Stimulated activated CD4-positive, alpha-beta T cell treated with anti-CD3 and anti-CD28 coated beads, Interleukin-15, amount 100 ng/mL, for 48 hours (primary cell): ENCODE measurements at places on chromosomes 3 and 15.

GRCh38 chr3:30408105-30408557 lies 198.3 kb upstream of the TGFBR2 start:
- DNase-seq: no peak

DNA sequence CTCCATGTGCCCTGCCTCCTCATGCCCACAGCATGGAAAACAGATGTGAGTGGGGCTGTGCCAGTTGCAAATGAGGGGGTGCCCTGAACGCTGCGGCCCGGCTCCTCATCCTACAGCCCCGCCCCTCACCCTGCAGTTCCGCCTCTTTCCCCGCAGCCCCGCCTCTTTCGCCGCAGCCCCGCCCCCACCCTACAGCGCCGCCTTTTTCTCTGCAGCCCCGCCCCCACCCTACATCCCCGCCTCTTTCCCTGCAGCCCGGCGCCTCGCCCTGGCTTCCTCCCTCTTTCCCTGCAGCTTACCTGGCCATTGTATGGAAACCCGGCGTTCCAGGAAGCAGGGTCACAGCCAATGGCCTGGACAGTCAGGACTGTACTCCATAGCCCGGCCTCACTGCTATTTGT lies 284.9 kb downstream of the TLE3 start:
- DNase-seq: no peak

DNA sequence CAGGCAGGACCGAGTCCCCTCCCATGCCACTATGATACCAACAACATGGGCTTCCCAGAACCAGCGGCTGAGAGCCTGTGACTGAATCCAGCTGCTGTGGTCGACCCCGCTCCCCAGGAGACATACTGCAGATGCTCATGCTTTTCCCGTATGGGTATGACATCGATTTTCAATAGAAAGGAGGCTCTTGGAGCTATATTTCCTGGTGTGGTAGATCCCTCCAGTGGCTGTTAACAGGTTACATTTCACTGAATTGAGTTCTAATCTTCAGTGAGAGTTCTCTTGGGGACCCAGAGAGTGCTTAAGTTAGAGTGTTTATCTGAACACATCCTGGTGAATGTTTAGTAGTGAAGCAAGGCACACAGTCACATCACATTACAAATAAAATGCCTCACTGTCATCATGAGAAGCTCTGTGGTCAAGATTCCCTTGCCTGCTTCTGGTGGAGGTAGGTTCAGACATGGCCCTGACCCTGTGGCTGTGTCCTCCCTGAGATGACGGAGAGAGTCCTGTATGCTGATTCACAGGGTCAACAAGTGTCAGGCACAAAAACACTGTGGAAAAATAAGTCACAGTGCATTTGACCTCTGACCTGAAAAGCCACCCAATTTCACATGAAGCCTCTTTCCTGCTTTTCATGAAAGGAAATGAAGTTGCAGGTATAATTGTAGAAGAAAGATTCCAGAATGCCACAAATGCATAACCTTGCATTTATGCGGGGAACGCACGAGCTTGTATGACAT lies 110.9 kb downstream of the GABRG3 start:
- no peak for DNase-seq

DNA sequence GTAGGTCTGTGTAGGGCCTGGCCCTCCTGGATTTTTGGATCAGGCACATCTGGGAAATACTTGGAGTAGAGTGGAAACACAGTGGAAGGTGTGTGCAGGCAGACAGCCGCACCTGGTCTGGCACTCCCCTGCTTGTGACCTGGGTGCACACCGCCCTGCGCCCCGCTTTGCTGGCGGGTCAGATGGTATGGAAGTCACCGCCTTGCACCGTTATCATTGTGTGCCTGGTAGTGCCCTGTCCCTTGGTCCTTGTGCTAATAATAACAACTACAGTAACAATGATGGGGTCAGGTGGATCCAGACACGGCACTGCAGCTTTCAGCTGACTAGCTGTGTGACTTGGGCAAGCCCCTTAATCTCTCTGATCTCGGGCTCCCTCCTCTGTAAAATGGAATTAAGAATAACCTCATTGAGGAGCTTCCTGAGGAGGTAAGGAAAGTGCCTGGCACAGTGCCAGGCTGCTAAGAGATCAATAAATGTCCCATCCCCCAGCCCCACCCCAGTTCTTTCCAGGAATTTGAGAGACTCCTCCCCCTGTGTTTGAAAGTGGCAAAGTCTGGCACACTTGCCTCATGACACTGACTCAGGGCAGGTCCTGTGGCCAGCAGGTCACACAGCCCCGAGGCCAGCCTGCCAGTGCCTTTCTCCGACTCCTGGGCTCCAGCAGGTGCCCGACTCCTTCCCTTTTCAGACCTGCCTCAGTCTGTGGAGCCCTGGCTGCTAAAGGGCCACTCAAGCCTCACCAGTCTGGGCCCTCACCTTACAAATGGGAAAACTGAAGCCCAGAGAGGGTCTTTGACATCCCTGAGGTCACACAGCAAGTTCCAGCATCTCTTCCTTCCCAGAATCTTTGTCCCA lies 9.8 kb downstream of the ISG20 start:
- no peak for DNase-seq

DNA sequence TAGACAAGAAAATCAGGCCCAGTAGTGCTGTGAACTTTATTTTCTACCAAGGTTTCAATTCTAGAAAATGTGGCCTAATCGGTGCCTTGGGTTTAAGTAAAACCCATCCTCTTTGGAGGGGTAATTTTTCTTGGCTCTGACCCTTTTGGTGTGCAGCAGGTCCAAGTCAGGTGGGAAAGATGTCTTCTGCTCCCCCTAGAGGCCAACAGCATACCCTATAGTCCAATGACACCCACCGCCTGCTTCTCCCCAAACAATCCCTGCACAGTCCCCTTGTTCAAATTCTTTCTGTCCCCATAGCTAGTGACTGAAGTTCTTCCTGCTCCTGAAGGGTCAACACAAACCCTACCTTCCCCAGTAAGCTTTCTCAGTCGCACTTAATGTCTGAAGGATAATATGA lies 261.8 kb upstream of the GOLGA6L4 start:
- no peak for DNase-seq

DNA sequence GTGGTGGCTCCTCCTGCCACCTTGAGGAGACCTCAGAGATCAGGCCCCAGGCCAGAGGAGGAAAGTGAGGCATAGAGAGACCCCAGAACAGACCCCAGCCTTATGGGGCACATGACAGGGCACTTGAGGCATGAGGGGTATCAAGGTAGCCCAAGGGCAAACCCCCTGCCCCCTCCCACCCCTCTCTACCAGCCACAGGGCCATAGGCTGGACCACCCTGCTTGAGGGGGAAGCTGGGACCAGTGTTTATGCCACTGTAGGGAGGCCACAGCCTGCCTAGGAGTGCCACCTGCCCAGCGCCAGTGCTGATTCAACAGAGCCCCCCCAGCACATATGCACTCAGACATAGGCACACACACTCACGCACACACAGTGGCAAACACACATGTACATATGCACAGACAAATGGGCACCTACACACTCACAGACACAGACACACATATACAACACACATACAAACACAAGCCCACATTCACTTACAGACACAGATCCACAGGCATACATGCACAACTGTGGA lies 10.3 kb downstream of the MYL3 start:
- DNase-seq: no peak

DNA sequence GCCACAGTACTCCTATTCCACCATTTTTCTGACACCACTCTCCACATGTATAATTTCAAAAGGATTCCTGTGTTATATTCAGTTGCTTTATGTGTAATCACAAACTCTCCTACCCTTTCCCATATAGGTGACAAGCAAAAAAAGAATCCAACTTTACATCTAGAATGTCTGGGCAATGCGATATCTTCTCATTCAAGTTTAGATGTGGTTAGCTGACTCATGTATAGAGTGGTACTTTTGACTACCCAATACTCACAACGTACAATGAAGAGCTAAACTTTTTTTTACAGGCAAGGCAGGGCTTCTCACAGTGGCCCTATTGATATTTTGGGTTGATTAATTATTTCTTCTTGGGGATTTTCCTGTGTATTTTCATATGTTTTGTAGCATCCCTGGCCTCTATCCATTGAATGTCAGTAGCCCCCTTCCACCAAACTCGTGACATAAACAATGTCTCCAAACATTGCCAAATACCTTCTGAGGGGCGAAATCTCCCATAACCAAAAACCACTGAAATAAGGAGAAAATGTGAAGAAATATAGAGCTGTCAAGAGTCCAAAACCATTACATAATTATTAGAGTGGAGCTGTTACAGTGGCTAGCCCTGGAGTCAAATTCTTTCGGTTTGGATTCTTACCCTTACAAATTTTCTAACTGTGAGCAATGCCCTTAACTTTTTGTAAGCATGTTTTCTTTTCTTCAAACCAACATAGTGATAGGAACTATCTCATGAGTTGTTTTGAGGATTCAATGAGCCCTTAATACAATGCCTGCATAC lies 342.6 kb downstream of the NSUN3 start:
- DNase-seq: no peak

DNA sequence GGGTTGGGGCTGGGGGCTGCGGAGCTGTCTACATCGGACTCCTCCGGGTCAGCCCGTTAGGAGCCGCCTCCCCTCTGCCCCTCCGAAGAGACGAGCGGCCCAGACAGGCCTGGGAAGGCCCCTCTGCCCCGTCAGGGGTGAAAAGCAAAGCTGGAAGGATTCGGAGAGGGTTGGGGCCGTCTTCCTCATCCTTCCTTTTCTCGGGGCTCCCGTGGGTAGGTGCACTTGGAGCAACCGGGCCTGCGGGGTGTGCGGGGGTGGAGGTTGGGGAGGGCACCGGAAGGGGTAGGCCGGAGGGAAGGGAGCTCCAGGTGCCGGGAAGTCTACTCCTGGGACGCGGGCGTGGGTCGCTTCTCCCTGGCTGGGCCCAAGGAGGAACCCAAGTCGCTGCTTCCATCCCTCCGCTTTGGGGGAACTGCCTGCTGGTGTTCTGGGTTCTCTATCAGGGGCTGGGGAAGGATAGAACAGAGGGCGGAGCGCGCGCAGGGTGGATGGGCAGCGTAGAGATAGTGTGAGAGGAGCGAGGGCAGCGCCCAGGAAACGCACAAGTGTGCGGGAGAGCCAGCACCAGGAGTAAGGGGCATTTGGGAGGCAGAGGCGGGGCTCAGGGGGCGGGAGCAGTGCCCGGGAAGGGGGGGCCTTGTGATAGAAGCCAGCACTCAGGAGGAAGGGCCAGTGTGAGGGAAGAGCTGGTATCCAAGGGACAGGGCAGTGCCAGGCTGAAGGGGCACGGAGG lies 590 bp downstream of the POLR2H start:
- DNase-seq: peak; percentile 22

DNA sequence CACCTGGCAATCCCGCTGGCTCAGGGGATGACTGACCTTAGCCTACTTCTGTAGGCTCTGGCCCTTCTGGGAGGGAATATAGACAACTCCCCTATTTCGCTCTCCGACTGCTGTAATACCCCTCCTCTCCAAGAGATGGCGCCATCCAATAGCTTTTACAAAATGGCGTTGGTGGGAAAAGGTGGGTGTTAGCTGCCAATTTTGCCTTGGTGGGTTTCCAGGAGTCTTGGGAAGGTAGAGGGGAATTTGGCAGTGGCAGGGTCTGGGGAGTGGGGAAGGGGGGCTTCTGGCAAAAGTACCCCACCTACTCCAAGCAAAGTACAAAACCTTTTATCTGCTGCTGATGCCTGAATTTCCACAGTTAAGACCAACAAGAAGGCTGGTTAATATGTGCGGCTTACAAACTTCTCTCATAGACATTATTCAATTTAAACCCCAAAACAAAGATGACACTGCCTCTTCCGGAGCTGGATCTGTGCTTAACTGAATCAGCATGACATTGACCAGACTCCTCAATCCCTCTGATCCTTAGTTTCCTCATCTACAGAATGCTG lies 62.1 kb downstream of the RASGRF1 start:
- DNase-seq: peak; percentile 28

GRCh38 chr3:15805756-15806266 lies 8.0 kb upstream of the ANKRD28 start:
- no peak for DNase-seq

DNA sequence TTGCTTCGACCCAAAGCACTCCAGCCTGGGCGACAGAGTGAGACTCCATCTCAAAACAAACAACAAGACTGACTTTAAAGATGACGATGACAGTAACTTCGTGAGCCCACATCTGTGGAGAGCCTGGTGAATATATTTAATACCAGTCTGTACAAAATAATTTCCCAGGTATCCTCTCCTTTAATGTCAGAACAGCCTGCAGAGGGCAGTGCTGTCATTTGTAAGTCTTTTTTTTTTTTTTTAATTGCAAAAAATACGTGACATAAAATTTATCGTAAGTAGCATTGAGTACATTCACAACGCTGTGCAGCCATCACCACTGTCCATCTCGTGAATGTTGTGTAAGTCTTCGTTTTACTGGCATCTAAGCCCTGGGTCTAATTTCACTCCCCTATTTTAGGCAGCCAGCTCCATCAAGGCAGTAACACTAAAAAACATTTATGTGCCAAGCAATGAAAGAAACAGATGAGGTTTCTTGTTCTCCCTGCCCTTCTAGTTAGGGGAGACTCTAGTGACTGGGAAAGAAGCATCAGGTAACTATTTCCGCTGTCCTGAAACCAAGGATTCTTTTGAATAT lies 1.4 kb downstream of the HTD2 start:
- peak; percentile 22 for DNase-seq

GRCh38 chr15:50107157-50107556 lies 11.9 kb downstream of the ATP8B4 start:
- no peak for DNase-seq

DNA sequence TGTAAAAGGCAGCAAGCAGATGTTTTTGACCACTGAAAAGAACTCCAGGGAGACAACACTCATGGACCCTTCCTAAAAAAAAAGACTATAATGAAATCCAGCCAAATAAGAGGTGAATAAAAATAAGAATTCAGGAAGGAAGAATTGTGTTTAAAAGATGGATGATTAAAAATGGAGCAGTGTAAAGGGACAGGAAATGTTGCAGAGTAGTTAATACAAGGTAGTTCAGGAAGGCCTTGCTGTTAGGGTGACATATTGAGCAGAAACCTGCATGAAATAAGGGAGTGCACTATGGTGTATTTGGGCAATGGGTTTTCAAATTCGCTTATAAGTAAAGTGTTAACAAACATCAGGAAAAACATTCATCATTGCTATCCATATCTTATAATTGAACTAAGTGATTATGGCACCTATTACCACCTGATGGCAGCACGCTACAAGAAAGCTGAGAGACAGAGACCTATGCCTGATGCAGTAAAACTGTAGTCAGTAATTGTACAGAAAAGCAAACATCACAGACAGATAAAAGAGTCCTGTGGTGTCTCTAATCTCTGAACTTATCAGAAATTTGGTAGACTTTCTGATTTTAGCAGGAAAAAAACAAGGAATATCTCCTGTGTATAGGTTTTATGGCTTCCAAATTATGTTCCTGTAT lies 5.8 kb upstream of the DBR1 start:
- DNase-seq: peak; percentile 14

- DNase-seq: no peak
These were observed 92.6 kb upstream of the ARRDC4 start for GRCh38 chr15:97867870-97868269.

GRCh38 chr3:70433091-70433490 lies 120.7 kb upstream of the MDFIC2 start:
- DNase-seq: no peak
